ENCODE measurements at places on chromosomes 3 and 15. TPM values are rescaled to one million over a fixed set of nuclear protein-coding genes. Genes with fewer than 3 reads are reported as not detected.

The CCR1 gene
- total RNA-seq, result not detected

The LEKR1 gene
- not detected for total RNA-seq

The GPR62 gene
- total RNA-seq, result not detected

The FBXL22 gene
- total RNA-seq, result not detected

The MED12L gene
- 1.8 TPM for total RNA-seq

The GOLGA8K gene
- not detected for total RNA-seq

The C3orf80 gene
- total RNA-seq, result 0.18 TPM
